ENCODE measurements at places on chromosomes 3 and 15.

GRCh38 chr3:29324180-29324651 is 43.3 kb downstream of the RBMS3 start:
- DNase-seq = peak; percentile 80

DNA sequence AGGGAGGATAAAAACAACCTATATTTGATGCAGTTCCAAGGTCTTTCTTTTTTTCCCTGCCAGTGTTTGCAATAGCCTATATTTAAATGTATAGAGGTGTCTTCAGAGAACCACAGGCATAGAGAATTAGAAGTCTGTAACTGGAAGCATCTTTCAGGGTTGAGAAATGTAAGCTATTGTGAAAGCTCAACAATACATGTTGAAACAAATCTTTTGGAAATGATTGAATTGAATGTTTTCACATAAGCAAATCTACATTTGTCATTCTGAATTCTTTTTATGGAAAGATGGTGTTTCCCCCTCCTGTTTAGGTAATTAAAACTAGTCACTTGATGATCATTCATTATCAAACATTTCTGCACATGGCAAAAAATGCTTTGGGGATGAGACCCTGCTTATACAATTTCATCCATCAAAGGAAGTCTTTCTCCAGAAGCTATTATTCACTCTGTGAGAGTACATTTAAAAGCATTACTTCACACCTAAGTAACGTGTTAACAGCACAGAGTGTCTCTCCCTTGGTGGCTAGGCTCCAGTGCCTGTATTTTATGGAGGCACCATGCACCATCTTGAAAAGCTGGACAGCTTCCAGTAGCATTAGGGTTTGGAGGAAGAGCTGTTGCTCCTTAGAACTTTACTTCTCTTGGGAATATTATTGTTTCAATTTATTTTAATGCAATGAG is 406.2 kb downstream of the LSAMP start:
- peak; percentile 67 for DNase-seq

GRCh38 chr15:50778086-50778485 is 12.6 kb upstream of the SPPL2A start:
- DNase-seq = no peak

DNA sequence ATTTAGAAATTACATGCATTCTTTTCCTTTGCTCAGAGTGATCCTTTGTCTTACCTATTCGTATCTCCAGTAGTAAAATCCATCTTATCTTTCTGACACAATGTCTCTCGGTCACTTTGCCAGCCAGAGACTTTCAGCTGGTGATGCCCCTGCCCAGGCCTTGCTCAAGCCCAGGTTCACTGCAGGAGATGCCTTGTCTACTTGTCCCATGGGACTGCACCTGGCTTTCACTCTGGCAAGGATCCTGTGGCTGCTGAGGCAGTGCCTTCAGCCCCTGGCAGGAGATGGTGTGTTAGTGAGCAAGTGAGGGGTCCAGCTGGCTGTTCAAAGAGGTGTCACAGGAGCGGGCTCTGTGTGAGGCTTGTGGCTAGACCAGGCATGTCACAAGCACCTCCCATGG is 1268.9 kb downstream of the OTOL1 start:
- no peak for DNase-seq

GRCh38 chr3:42906070-42906847 is at the start of gene ZNF662:
Gene ZNF662 (plus strand): TSS chr3:42906142. CDS start chr3:42908115, 1,973 bp downstream.
- peak; percentile 49 for DNase-seq

GRCh38 chr15:52115598-52116427 is 3.2 kb upstream of the BCL2L10 start:
- DNase-seq = no peak

GRCh38 chr15:52136442-52136980 is 23.9 kb upstream of the BCL2L10 start:
- DNase-seq = peak; percentile 20

- DNase-seq = peak; percentile 40
Measured at GRCh38 chr3:187836823-187837770, 91.8 kb upstream of the BCL6 start.

- no peak for DNase-seq
Measured at GRCh38 chr3:163508206-163508605, 1570.1 kb downstream of the SI start.

DNA sequence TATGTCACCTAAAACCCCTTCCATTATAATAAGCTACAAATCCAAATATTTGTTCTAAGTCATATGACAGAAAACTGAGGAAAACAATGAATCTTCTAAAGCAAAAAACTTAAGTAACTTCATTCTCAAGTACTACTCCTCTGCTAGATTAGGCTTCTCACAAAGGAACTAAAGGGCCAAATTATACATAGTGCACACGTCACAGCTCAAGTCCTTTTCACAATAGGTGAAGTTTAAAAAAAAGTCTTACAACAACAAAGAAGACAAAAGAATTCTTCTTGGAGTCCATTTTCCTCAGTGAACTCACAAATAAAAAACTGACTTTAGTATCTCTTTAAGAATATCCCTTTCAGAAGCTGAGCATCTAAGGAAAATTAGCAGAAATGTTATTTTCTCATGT is 479.9 kb downstream of the MAGI1 start:
- no peak for DNase-seq

DNA sequence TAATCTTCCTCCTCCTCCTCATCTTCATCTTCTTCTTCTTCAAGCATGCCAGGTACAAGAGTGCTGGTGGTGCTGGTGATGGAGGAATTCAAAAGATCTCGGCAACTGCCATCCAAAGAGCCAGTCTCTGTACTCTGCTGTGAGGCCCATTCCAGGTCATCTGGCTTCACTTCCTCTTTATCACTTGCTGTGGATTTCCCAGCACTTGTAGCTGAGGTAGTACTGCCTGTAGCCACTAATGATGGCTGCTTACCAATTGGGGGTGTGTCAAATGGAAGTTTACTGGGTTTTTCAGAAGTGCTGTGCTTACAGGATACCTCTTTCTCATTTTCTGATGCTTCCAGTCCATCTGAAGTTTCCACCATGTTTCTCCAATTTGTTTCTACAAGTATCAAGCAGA is 28.8 kb upstream of the SHC4 start:
- no peak for DNase-seq

- no peak for DNase-seq
Measured at GRCh38 chr3:111070772-111071256, 802 bp upstream of the NECTIN3 start.

DNA sequence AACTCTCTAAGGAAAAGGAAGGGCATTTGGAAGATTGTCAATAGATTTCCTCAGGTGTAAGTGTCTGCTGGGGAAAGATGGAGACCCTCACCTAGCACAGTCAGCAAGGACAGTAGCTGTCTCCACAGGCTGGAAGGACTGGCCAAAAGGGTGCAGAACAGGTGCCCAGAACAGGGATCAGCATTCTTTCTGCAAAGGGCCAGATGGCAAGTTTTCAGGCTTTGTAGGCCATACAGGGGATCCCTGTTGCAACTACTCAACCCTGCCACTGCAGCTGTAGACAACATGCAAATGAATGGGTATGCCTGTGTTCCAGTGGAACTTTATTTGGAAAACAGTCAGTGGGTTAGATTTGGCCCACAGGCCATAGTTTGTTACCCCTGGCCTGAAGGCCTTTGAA is 8.1 kb downstream of the AGBL1 start:
- DNase-seq = no peak

GRCh38 chr3:84904816-84905555 is 53.8 kb upstream of the CADM2 start:
- no peak for DNase-seq

DNA sequence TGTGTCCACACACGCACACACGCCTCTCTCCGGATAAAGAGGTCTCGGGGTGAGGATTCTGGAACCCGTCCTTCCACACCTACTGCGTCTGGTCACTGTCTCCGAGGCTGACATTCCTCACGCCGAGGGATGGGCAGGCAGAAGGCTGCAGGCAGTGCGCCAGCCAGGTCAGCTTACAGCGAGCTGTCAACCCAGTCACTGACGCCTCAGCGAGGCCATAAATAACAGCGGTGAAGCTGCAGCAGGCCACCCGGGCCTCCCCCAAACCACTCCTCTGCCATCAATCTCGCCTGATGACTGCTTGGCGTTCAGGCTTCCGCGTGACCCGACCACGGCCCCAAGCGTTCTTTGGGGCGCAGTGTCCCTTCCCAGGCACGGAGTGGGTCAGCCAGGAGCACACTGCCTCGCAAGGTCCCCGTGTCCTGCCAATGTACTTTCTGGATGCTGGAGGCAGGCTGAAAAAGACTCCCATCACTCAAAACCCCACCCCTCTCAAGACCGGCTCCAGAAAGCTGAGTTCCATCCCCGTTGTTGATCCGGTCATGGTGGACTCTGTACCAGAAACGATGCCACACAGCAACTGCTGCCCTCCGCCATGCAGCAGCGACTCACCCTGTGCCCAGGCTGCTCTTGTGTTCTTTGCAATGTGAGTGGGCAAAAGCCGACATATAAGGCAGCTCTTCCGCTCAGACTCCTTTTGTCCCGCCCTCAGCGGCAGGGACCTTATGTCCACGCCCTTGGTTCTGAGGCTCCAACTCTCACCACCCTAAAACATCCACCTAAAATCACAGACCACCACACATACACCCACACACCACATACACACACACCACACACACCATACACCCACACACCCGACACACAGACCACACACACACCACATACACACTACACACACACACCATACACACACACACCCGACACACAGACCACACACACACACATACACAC is 27.1 kb downstream of the CPN2 start:
- peak; percentile 64 for DNase-seq

DNA sequence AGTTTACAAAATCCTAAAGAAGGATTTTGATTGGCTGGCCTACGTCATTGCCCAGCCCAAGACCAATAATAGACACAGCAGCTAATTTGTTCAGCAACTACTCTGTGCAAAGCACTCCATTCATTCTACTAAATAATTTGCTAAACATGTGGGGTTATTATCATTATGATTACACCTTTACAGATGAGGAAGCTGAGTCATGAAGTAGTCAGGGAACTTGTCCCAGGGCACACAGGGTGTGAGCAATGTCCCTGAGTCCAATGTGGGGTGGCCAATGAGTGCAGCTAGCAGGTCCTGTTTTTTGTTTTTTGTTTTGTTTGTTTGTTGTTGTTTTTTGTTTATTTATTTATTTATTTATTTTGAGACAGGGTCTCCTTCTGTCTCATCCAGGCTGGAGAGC is 183.6 kb downstream of the ABHD5 start:
- DNase-seq = no peak

DNA sequence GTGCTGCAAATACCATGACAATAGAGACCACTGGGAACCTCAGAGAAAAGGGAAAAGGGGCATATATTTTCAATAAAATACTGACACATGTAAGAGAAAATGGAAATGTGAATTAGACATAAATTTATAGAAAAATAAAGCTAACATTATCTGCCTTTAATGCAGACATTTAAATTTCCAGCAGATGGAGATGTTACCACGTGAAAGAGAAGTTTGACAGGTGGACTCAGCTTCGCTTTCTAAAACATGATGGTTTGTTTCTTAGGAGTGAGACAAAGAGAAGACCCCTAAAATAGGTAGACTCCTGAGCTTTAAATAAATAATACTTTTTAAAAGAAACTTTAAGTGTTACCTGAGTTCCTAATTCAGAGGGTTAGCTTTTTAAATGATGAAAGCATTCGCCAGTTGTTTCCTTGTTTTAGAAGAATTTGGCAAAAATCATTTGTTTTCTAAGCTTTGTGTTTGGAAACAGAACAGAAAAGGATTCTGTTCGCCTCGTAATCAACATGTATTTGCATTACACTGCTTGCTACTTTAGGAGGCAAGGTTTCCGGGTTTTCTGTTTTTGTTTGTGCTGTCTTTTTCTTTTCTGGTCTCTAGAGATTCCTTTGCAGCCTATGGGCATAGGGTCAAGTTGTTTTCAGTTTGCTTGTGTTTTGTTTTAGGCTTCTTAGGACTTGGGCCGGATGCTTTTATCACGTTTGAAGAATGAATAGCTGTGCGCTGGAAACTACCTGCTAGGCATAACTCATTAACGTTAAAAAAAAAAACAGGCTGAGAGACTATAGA is 271.4 kb downstream of the THSD4 start:
- DNase-seq = no peak

DNA sequence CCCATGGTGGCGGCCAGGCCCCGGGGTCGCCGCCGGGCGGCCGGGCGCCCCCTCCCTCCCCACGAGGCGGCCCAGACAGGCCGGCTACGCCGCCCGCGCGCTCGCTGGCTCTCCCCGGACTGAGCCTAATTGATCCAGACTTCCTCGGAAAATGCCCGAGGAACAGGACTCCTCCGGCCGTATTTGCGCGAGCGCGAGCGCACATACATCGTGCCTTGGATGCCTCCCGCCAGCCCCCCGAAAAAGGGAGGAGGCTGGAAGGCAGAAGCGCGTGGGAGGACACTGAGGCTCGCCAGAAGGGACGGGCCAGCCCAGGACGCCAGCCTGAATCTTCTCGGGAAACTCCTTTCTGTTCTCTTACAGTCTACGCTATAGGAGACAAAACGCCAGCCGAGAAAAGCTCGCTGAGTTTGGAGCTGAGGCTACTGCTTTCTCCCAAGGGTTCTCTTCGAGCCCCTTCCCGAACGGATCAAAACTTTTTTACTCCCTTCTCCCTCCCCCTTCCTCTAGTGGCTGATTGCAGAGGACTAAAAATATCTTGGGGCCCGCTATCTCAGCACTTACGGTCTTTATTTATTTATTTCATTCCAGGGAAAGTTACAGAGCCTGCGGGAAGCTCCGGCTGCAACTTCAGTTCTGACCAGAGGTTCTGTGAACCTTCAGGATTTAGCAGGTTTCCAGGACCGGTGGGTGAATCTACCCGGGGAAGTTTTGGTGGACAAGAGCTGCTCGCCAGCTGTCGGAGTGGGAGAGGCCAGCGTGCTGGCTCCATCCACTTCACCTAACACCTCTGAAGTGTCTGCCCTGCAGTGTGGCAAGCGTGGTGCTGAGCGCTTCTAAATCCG is at the start of gene PDZRN3:
Gene PDZRN3 (minus strand): TSS at position 121 of the 845 bp plus-strand sequence.
- DNase-seq = peak; percentile 84

- no peak for DNase-seq
Measured at GRCh38 chr15:88512078-88512477, 34.4 kb downstream of the DET1 start.

DNA sequence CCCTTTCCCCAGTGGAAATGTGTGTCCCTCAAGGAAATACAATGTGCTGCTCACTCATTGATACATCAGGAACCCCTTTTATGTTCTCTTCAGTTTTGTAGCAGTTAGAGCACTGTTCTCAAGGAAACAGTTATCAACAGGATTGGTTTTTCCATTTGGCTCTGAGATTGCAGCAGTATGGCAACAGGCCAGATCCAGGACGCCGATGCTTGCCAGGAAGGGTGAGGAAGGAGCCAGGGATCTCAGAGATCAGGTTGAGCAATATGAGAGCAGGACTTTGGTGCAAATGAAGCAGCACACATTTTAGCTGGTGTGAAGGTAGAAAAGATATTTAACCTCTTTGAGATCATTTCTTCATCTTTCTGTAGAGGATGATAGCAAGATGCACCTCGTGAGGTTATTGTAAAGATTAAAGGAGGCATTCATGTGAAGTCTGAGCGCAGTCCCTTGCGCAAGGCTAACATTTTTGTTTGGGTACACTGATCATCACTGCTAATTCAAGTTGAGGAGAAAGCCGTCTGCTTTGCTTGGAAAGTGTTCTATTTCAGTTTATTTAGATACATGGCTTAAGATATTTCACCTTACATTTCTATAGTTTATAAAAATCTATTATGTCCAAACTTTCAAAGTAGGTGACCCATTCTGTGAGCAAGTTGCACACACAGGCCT is 68.5 kb downstream of the KCNH8 start:
- no peak for DNase-seq

Data from AG10803 (cell line).